ENCODE measurements at places on chromosomes 6 and 20. TPM values are rescaled to one million over a fixed set of nuclear protein-coding genes. Genes with fewer than 3 reads are reported as not detected.
A peak's percentile ranks its signal among the peaks of the same experiment; 100 is the strongest.

The PRSS16 gene
- 0.30 TPM for polyA plus RNA-seq

The E2F1 gene
- 14.9 TPM for polyA plus RNA-seq

The AVP gene
- 0.46 TPM for polyA plus RNA-seq

The RNF39 gene
- polyA plus RNA-seq: 1.7 TPM

The ASIP gene
- not detected for polyA plus RNA-seq

DNA sequence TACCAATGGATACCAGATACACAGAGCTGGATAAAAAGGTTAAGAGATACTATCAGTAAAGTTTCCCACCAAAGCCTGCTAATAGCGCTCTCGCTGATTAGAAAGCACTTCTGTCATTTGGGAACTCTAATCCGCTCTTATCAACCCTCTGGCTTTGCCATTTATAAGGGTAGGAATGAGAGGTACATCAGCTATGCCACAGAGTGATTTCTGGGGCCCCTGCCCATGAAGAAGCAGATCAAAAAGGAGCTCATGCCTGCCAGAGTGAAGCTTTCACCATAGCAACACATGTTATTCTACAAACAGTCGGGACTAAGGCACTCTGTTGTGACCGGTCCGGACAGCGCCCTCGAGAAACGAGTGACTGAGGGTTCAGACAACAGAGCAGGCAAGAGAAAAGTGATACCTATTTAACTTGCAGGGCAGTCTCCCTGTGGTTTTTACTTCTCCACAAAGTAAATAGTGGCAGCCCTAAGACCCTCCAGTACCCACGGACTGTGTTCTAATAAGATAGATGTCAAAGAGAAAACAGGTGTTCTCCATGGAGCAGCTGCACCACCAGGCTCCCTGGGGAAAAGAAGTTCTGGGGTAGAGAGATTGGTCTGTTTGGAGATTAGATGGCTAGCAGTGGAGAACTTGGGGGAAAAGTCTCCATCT, 5.6 kb downstream of the TRAM2 start:
- peak; percentile 45 for DNase-seq

DNA sequence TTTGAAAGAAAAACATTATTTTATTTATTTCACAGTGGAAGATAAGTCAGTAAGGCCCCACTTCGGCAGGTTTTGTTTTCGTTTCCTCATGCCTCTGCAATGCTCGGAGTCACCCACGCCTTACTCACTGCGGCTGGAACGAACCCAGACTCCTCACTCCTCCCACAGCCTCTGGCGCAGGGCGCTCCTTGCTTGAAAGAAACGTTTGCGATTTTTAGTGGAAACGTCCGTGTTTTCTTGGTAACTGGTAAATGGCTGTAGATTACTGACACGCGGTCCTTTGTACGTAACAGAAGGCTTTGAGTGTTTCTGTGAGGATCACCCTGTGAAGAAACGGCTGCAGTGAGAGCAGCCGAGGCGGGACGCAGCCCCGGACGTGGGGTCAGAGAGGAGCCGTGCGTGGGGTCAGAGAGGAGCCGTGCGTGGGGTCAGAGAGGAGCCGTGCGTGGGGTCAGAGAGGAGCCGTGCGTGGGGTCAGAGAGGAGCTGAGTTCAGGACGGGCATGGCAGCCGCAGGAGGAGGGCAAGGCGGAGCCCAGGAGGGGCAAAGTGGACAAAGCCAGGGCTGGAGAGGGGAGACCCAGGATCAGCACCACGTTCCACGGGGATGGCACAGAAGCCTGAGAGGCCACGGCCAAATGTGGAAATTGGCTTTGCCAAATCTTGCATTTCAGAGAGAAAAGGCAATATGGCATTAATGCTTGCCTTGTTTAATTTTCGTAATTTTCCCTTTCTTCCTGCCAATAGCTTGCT, 198.6 kb upstream of the THBS2 start:
- DNase-seq: no peak

- DNase-seq: no peak
These were observed 77.0 kb downstream of the ATXN1 start for GRCh38 chr6:16684195-16684689.

- no peak for DNase-seq
These were observed 363.4 kb upstream of the JARID2 start for GRCh38 chr6:14882394-14883026.

GRCh38 chr6:125587666-125588632, 161.5 kb upstream of the HEY2 start:
- DNase-seq: no peak
